ENCODE measurements at places on chromosomes 2 and 18. TPM values are rescaled to one million over a fixed set of nuclear protein-coding genes. Genes with fewer than 3 reads are reported as not detected.

Gene PIEZO2
- total RNA-seq: 8.9 TPM

Gene IL1R1
- 8.0 TPM for total RNA-seq

Gene KCNS3
- total RNA-seq: 4.7 TPM

Gene MAB21L4
- total RNA-seq: not detected

Gene TTN
- total RNA-seq: not detected
